Mucosa of descending colon (tissue), 3 donors: ENCODE measurements at places on chromosomes 5 and 9. TPM values are rescaled to one million over a fixed set of nuclear protein-coding genes. Genes with fewer than 3 reads are reported as not detected.

The RPL7A gene
- total RNA-seq = 1,482 TPM

The DOK3 gene
- 10.3 TPM for total RNA-seq

The FNIP1 gene
- 33.2 TPM for total RNA-seq

The CCNO gene
- 0.28 TPM for total RNA-seq

The FAM78A gene
- 1.4 TPM for total RNA-seq

The ZFP62 gene
- 37.3 TPM for total RNA-seq

The SPATA31C1 gene
- total RNA-seq = not detected
